Camera-type eye (tissue), 1 donor: ENCODE measurements at places on chromosomes 12 and 14. TPM values are rescaled to one million over a fixed set of nuclear protein-coding genes. Genes with fewer than 3 reads are reported as not detected.

SIVA1 gene
- total RNA-seq, result 125 TPM

SALL2 gene
- 35.7 TPM for total RNA-seq

AMN gene
- 0.33 TPM for total RNA-seq

IGF1 gene
- 36.1 TPM for total RNA-seq

SMCO2 gene
- 1.9 TPM for total RNA-seq

SLC22A17 gene
- 65.6 TPM for total RNA-seq

SERPINA9 gene
- not detected for total RNA-seq

PMCH gene
- total RNA-seq, result not detected

SLC6A15 gene
- total RNA-seq, result 71.4 TPM

SERPINA12 gene
- 0.22 TPM for total RNA-seq

CFAP251 gene
- 6.0 TPM for total RNA-seq

TMTC2 gene
- total RNA-seq, result 121 TPM

EMP1 gene
- 189 TPM for total RNA-seq

ERP27 gene
- 1.3 TPM for total RNA-seq

REM2 gene
- 2.0 TPM for total RNA-seq

PLXNC1 gene
- 73.7 TPM for total RNA-seq

SYT1 gene
- 138 TPM for total RNA-seq

SRRM4 gene
- 21.8 TPM for total RNA-seq
